ENCODE measurements at places on chromosomes 2 and 18.

DNA sequence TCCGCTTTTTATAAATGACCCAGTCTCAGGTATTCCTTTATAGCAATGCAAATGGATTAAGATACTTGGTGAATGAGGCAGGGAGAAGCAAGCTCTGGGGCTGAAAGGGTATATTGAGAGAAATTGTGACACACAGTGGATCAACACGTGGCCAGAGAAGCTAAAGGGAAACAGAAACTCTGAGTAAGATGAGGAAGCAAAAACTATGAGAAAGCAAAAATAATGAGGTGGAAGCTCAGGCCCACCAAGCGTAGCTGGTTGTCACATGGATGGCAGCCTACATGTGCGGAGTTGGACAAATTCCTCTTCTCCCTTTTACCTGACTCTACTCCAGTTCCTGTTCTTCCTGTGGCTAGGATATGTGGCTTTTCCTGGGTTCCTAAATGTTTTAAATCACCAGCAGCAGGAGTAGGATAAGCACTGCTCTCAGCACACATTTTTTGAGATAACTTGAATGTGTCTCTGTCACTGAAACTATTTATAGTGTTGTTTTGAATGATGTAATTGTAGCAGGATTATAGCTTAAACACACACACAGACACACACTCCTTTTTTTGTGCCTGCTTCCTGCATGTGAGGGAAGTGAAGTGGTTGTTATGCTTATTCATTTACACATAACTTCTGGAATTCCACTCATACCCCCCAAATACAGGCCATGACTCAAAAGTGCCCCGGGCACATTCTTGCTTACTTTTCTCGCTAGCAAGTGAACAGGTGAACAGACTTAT, 30.1 kb upstream of the EPC2 start:
- DNase-seq: peak; percentile 69

DNA sequence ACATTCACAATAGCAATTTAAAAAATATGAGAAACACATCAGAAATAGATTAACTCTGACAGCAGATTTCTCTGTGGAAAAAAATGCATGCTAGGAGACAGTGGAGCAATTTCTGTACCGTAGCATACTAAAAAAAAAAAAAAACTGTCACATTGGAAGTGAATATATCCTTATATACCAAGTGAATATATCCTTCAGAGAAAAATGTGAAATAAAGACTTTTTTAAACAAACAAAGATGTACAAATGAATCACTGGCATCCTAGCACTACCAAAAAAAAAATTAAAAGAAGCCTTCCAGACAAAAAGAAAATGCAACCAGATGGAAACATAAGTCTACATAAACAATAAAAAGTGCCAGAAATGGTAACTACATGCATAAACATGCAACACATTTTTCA, 169.4 kb downstream of the NBAS start:
- no peak for DNase-seq

GRCh38 chr2:69946351-69947324, 14.8 kb downstream of the ASPRV1 start:
- DNase-seq: peak; percentile 87

DNA sequence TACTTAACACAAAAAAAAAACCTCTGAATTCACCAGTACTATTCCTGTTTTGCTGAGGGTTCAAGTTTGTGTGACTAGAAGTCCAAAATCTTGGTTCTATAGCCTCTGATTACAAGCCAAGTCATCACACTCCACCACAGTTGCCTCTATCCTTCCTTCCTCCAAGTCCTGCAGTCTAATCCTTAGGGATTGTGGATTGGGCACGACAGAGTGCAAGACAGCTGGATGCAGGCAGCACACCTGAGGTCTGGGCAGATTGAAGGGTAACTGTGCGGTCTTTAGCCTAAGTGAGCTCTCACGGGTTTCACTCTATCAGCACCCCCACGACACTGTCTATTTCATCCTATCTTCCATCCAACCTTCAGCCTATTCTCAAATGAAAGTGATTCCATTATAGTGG, 299.4 kb upstream of the ID2 start:
- no peak for DNase-seq

- no peak for DNase-seq
Observed at GRCh38 chr2:238362626-238363025, 42.3 kb downstream of the TRAF3IP1 start.

GRCh38 chr2:176421297-176422050, 152.2 kb downstream of the MTX2 start:
- no peak for DNase-seq

GRCh38 chr2:177074099-177074710, 138.4 kb upstream of the HNRNPA3 start:
- DNase-seq: no peak

GRCh38 chr2:134504586-134505336, 214.0 kb downstream of the TMEM163 start:
- no peak for DNase-seq

DNA sequence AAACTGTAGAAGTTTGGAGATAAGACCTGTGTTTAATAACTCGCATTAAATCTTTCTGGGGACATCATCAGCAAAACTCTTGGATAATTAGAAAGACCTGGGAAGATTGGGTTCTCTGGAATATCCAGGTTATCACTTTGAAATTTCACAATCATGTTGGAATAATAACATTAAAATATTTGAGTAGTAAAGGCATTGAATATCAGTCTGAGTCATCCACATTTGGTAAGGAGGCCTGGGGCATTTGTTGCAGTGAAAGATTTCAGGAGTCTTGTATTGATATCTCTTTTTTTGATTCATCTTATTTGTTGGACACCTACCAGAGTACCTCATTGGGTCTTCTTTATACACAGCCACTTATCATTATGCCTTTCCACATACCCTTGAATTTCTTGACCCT, 95.9 kb downstream of the EPB41L5 start:
- no peak for DNase-seq

- DNase-seq: peak; percentile 69
Observed at GRCh38 chr2:85327160-85327821, 498 bp downstream of the TGOLN2 start.

DNA sequence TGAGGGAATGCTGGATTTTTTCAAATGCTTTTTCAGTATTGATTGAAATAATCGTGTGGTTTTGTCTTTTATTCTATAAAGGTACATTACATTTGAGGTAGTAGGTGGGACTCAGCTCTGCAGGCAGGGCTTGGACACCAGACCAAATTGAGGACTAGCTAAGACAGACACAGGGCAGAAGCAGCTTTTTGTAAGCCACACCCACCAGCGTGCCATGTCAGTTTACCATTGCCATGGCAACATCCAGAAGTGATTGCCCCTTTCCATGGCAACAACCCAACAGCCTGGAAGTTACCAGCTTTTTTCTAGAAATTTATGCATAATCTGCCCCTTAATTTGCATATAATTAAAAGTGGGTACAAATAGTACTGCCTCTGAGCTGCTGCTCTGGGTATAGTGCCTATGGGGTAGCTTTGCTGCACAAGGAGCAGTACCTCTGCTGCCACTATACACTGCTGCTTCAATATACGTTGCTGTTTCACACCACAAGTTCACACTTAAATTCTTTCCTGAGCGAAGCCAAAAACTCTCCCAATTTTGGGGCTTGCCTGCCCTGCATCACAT, 23.6 kb upstream of the VWA3B start:
- no peak for DNase-seq

- peak; percentile 87 for DNase-seq
Observed at GRCh38 chr18:2641638-2642037, 13.9 kb upstream of the SMCHD1 start.

DNA sequence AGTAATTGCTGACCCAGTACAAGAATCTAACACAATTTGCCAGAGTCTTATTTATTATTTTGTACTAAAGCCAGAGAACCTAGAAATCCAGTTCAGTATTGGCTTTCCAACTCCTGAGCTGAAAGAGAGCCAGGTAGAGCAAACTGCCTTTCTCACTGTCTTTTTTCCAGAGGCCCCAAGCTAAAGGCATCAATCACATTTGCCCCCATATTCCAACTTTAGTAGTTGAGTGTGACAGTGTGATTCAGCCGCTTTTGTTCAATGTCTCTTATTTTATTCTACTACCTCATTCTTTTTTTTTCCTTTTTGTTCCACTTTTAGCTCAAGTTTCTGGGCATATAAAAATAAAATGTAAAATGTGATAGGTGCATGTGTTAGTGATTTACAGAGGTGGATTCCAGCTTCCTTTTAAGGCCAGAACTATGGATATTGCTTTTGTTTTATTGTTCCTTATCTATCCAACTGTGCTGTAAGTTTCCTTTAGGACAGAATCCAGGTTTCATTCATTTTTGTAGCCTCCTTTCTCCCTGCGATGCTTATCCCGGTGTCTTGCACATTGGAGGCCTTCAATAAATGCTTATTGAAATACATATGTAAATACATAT, 153.0 kb downstream of the ZEB2 start:
- no peak for DNase-seq

- no peak for DNase-seq
Observed at GRCh38 chr18:26164571-26164970, 30.9 kb downstream of the PSMA8 start.

DNA sequence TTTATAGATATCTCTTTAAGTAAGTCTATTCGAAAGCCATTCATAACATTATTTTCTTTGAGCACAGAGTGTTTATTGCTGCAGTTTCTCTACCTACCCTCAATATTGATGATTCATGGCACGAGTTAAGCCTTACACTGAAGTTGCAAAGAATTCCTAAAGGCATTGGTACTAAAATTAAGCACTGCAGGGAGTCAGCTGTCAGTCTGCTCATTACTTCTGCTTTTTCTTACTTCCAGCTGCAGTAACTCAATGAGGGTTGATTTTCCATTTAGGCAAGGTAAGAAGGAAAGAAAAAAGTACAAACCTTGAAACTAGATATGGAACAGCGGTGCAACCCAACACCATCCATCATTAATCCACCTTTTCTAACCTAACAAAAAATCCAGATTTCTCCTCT, 65.2 kb downstream of the RNF152 start:
- no peak for DNase-seq

- no peak for DNase-seq
Observed at GRCh38 chr2:3911882-3912455, 208.6 kb downstream of the DCDC2C start.

GRCh38 chr2:182069416-182069815, 83.8 kb downstream of the PPP1R1C start:
- DNase-seq: no peak

GRCh38 chr2:168614172-168615018, 158.3 kb downstream of the CERS6 start:
- DNase-seq: no peak

GRCh38 chr2:79612999-79613398, 100.1 kb downstream of the CTNNA2 start:
- DNase-seq: no peak

- DNase-seq: no peak
Observed at GRCh38 chr18:37380546-37381110, 185.0 kb downstream of the CELF4 start.

DNA sequence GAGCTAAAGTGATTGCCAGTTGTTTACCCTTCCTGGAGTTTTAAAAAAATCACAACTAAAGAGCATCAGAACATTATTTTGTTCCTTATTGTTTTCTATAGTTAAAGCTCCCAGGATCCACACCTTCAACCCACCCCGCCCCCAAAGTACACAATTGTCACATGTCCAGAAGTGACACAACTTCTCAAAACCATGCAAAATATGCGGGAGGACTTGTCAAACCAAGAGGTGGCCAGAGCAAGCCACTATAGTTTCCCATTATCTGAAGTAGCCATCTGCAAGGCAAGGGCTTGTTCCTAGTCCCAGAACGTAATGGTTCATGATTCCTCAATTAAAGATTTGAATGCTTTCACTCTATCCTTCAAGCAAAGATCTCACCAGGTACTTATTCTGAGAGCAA, 9.9 kb upstream of the INO80C start:
- no peak for DNase-seq

- no peak for DNase-seq
Observed at GRCh38 chr2:110777531-110778311, 45.3 kb downstream of the ACOXL start.

DNA sequence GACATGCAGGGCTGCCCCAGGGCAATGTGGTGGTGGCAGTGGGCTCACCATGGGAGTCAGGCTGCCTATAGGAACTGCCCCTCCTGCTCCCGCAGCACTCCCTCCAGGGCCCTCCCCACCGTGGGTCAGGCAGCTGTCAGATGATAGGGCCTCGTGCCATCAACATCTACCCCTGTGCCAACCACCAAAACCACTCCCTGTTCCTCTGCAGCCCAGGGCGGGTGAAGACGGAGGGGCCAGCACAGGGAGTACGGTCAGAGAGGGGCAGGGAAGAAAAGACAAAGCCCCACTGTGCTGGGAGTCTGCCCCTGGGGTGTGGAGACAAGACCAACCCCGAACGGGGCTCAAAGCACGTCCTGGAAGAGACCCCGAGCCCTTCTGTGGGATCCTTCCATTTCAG, 97.4 kb downstream of the TNS1 start:
- DNase-seq: no peak

- peak; percentile 86 for DNase-seq
Observed at GRCh38 chr2:230781130-230781797, 68.6 kb downstream of the CAB39 start.

DNA sequence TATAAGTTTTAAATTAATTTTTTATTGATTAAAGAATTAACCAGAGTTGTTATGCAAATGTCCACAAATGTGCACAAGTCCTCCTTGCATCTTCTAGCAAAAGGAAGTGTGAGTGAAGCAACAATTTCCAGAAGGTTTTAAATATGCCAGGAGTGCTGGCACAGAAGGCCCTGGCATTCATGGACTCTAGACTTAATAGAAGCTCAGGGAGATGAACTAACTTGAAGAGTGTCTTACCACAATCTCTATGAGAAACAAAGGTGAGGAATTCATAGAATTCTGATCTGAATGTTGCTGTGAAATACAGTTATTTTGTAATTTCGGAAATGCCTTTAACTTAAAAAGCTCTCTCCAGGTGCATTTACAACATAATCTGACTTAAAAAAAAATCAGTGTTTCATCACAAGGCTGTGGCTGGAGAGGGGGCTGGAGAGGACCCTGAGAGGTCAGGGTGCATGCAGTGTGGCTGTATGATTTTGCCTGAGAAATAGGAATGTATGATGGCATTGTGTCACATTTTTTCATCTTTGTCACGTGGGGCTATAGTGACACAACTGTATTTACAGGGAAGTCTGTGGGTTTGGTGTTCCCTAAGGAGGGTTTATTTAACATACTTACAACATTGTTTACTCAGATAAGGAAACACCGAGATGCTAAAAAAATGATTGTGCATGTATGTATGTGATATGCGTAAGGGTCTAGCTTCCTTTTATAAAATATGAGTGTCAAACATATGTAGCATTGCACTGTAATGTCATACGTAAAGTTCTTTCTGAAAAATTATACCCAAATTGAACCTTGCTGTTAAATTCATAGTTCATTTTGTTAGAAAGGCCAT, 66.2 kb downstream of the MAP4K4 start:
- no peak for DNase-seq

All from activated CD4-positive, alpha-beta T cell treated with anti-CD3 and anti-CD28 coated beads, Interleukin-10, Interleukin-2, amounts not matched to agents 100 ng/mL and 50 ng/mL, durations not matched to agents 16 hours and 8 hours (primary cell).